ENCODE measurements at places on chromosomes 4 and X. TPM values are rescaled to one million over a fixed set of nuclear protein-coding genes. Genes with fewer than 3 reads are reported as not detected.

The PAK3 gene
- 4.8 TPM for total RNA-seq

- no peaks in the 10 kb centered on the region for H3K36me3 ChIP-seq
- H3K27me3 ChIP-seq, result peaks cover 3% of the 10 kb centered on the region
- no peak overlapping the region for H3K27ac ChIP-seq
- DNase-seq, result no peak
Observed at GRCh38 chrX:100289066-100289558, 121.0 kb downstream of the PCDH19 start.

GRCh38 chr4:110618581-110619462 lies 4.1 kb downstream of the PITX2 start:
- no peaks in the 10 kb centered on the region for H3K36me3 ChIP-seq
- H3K4me1 ChIP-seq, result peaks cover 68% of the 10 kb centered on the region
- peak overlapping the region; percentile 76 for H3K4me3 ChIP-seq
- peak; percentile 25 for DNase-seq

DNA sequence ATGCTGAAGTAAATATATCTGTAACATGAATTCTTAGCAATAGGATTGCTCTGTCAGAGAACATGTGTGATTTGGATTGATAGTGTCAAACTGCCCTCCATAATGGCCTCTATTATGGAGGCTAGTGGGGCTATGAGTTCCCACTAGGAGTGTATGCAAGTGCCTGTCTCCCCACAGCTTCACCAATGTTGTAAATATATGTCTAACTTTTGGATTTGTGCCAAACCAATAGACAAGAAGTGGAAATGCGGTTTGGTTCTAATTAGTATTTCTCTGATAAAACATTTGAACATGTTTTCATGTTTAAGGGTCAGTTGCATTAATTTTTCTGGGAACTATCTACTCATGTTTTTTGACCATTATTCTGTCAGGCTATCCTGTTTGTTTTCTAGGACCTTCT lies 28.1 kb downstream of the GPAT3 start:
- no peaks in the 10 kb centered on the region for H3K36me3 ChIP-seq
- no peak for DNase-seq
- no peaks in the 10 kb centered on the region for H3K27me3 ChIP-seq
- no peak overlapping the region for H3K4me3 ChIP-seq

All from WTC11 (cell line).